ENCODE measurements at places on chromosomes 2 and 18.

GRCh38 chr18:3380384-3380961, 69.5 kb upstream of the TGIF1 start:
- no peak for DNase-seq

- DNase-seq = peak; percentile 88
Measured at GRCh38 chr2:437756-438393, 150.0 kb upstream of the ALKAL2 start.

DNA sequence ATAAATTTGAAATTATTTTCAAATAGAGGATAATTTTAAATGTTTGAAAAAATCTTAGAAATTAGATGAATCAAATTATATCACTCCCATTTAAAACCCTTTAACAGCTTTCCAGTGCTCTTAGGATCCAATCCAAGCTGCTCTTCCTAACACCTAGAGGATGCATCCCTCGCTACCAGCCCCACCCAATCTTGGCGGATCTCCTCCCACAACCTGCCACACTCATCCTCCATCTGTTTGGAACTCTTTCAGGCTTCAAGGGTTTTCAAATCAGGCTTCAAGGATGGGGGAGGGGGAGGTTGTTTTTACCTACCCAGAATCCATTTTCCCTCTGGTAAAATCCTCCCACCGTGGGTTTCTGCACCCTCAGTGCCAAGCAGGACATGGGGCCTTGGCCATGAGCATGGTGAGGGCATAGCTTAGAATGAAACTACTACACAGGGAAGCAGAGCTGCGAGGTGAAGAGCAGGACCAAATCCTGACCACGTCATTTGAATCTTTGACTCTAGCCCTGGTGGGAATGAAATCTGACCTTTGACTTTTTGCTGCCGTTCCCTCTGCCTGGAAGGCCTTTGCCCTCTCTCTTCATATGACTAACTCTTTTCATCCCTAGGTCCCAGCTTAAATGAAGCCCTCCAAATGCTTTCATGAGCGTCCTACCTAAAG, 113.0 kb upstream of the MAPRE2 start:
- DNase-seq = no peak

DNA sequence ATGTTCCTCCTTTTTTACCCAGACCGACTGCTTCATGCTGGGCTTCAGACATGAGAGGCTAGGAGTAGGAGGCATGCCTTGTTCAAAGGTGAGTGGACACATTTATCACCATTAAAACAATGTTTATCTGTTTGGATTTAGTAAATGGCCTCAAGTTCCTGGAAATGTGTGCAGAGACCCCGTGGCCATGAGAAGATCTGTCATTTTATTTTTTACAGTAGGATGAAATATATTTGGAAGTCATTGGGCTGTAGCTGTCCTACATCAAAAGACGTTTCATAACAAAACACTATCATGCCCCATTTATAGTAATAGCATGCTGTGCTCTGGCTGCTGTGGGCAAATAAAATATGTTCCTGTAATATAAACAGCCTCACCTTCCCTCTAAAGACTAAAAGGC, 403.9 kb upstream of the TNP1 start:
- no peak for DNase-seq

DNA sequence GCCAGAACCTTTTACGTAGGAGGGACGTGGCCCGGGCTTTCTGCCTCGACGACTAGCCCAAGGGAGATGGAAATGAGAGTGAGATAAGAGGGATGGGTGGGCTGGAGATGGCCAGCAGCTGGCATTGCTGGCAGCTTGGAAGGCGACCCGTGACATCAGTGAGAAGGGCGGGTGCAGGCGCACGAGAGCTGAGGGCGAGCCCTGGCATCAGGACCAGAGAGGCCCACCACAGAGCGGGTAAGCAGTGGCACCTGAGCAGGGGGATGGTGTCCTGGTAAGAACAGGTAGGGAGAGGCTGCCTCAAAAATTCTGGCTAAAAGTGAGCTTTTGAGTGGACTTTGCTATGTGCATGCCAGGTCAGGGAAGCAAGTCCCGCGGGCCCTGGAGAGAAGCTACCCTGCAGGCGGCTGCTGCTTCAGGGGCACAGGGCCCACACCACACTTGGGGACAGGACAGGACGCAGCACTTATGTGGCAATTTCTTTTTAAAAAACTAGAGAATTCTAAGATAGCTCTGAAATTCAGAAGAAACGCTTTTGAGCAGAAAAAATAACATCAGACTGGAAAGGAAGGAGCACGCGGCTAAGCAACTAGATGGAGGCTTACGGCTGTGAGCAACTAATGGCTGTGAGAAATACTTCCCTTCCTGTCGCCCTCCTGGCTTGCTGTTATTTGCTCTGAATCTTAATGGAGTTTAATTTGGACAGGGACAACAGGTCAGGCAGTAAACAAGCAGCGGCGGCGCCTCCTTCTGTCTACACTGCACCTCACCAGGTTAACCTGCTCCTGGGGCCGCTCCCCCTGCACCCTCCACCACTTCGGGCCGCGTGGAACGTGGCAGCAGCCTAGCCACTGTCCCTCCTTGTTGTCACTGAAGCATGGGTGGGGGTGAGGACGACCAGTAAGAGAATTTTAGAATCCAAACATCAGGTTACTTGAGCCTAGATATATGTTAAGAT, 20.5 kb downstream of the THAP4 start:
- DNase-seq = no peak

- no peak for DNase-seq
Measured at GRCh38 chr2:56210291-56210690, 26.5 kb downstream of the CCDC85A start.

DNA sequence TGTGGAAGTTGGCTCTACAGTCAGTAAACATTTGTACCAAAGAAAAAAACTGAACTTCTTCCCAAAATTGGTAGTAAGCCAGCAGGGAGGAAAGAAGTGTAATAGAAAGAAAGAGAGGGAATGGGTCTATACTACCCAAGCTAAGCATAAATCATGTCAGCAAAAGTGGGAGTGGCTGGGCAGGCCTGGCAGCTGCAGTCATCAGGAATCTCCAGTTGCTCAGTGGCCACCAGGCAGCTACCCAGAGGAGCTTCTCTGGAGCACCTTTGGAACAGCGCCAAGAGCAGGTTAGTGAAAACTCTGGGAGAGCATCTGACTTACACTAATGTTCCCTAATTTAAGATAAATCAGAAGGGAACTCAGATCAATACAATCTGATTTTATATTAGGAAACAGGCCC, 14.3 kb downstream of the FRZB start:
- no peak for DNase-seq

DNA sequence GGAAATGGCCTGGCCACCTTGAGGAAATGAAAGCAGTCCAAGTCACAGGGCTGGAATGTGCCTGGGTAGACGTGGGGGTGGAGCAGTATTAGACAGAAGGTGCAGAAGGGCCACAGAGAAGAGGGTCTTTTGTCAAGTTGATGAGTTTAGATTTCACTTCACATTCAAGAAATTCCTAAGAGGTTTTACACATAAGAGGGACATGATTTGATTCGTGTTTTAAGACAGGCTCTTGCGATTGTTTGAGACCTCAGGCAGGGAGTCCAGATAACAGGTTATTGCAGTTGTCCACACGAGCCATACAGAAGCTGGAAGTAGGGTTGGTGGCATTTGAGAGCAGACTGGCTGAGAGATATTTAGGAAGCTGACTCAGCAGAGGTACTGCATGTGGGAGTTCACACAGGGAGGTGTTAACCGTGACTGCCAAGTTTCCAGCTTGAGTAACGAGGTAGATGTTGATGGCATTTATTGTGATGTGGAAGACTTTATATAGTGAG, 64.6 kb downstream of the NEB start:
- DNase-seq = peak; percentile 20

GRCh38 chr2:231709636-231709980, 1.3 kb downstream of the PTMA start:
- peak; percentile 68 for DNase-seq

DNA sequence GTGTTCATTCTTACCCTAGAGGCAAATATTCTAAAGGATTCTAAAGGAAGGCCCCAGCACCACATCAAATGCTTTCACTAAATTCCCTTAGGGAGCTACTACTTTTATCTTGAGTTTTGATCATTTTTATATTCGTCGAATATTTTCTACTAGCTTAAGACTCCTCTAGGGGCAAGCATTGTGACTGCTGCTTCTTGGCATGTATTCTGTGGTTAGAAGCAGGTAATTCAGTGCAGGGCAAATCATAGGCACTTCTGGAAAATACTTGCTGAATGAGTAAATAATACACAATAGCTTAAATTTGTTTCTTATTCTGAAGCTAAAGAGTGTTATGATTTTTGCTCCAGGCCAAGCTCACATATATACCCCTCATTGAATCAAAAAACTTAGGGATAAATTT, 136.4 kb downstream of the LRP2 start:
- DNase-seq = no peak

GRCh38 chr18:35592298-35592697, 10.8 kb downstream of the GALNT1 start:
- DNase-seq = no peak

- DNase-seq = no peak
Measured at GRCh38 chr2:238326801-238327365, 6.6 kb downstream of the TRAF3IP1 start.

DNA sequence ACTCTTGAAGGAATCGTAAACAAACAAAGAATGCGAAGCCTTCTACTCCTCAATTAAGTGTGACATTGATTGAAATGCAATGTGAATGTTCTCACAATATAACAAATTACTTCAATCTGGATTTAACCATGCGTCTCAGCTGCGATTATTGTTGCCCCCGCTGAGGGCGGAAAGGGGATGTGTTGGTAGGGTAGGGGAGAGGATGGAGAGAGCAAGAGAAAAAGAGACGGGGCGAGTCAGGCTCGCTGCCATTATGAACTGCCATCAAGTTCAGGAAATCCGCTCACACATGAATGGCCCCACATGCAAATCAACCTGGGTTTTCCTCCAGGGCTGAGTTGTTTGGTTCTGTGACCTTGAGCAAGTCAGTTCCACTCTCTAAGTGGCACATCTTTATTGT, 129.8 kb downstream of the PXDN start:
- no peak for DNase-seq

- peak; percentile 58 for DNase-seq
Measured at GRCh38 chr2:37585982-37586621, 85.3 kb downstream of the CDC42EP3 start.

GRCh38 chr18:48719974-48720654, 181.3 kb downstream of the CTIF start:
- DNase-seq = peak; percentile 76

DNA sequence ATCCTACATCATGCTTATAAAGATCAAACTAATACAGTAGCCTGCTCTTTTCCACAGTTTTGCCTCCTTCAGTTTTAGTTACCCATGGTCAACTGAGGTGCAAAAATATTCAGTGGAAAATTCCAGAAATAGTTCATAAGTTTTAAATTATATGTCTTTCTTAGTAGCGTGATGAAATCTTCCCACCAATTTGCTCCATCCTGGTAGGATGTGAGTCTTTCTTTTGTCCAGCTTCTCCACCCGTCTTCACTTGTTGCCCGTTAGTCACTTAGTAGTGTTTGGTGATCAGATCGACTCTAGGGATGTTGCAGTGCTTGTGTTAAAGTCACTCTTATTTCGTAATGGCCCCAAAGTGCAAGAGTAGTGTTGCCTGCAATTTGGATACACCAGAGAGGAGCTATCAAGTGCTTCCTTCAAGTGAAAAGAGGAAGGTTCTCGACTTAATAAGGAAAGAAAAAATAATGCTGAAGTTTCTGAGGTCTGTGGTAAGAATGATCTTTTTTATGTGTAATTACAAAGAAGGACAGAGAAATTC, 57.0 kb downstream of the CEP192 start:
- peak; percentile 48 for DNase-seq

- no peak for DNase-seq
Measured at GRCh38 chr18:79763407-79763806, 34.3 kb upstream of the KCNG2 start.

DNA sequence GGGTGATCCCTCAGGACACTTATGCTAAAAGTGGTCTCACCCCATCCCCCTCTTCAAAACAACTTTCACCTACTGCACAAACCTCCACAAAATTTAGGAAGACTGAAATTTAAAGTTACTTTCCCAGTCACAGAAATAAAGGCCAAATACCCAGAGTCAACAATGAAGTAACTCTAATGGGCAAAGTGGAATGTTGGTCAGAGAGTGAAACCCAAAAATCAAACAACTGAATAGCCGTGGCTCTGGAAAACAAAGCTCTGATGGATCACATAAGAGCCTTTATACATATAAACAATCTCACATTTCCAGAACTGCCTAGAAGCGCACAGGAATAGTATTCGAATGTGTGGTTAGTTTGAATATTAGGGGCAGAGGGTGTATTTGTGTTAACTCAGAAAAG, 4.7 kb downstream of the ACVR1 start:
- no peak for DNase-seq

DNA sequence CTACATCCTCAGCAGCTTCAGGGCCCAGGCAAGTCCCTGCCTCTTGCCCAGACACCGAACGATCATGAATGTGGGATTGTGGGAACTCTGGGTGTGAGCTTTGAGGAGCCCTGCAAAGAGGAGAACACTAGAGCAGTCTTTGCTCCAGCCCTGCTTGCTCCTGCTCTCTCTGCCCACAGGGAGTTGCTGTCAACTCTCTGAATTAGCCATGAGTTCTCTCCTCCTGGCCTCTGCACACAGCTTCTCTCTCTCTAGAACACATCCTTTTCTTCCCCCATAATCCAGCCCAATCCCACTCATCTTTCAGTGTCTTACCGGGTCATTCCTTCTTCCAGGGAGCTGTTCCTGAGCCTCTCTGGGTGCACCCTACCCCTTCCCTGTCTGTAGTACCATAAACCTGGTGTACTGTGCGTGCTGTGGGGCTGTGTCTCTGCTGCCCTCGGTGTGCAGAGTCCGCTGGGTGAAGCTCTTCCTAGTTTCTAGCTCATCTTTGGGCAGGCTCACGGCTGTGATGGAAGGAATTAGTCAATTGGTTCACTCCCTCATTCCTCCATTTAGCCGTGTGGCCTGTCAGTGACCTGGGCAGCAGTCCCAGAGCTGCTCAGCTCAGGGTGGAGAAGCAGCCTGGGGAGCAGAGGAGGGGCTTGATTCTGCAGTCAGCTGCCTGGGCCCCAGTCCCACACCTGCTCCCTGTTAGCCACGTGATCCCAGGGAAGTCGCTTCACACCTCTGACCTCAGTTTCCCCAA, 132.9 kb upstream of the HDAC4 start:
- no peak for DNase-seq
